Fibroblast of upper back skin (primary cell): ENCODE measurements at places on chromosomes 3 and 15.

- DNase-seq = no peak
Measured at GRCh38 chr3:149809699-149810098, 3.3 kb upstream of the RNF13 start.

DNA sequence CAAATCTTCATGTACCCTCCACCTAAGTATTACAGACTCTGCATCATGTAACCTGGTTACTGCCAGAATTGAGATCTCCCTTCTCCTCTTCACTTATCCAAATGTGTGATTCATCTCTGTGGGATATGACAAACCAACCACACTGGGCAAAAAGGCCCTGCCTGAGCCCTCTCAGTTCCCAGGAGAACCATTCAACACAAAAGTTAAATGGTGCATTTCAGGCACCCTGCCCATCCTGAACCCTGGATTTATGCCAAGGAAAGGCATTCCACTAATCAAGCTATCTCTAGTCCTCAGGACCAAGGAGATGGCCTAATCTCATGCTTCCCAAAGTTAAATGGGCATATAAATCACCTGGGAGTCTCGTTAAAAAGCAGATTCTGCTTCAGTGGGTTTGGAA, 108.5 kb downstream of the TNIK start:
- DNase-seq = peak; percentile 98

GRCh38 chr15:35986191-35986721, 440.3 kb upstream of the DPH6 start:
- peak; percentile 46 for DNase-seq

GRCh38 chr3:90253131-90253530, 1145.7 kb downstream of the EPHA3 start:
- DNase-seq = no peak

DNA sequence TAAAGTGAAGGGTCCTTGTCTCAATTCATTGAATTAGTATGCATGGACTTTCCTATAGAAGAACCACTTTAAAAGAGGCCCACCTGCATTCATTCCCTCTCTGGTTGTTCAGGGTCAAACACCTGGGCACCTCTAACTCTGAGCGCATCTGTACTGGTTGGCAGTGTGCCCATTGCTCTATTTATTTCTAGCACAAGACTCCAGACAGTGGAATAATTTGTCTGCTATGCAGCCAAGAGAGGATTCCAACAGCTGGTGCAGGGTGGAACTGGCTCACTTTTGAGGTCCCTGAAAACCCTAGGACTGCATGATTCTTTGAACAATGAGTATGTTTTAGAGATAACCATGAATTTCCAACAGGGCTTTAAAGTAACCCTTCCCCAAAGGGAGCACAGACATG, 57.9 kb downstream of the CCDC33 start:
- no peak for DNase-seq

DNA sequence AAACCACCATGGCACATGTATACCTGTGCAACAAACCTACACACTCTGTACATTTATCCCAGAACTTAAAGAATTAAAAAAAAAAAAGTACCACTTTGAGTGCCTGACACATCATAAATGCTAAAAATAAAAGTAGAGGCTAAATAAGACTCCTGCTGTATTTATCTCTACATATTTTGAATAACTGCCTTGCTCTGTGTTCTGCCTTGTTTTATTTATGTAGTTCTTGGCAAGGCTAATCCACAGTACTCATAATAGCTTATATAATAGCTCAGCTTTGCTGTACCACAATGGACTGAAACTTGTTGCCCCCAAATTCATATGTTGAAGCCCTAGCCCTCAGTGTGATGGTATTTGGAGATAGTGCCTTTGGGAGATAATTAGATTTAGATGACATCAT, 95.4 kb upstream of the ADAMTS9 start:
- DNase-seq = no peak

GRCh38 chr15:64426845-64427465, 33.4 kb upstream of the ZNF609 start:
- DNase-seq = peak; percentile 54

- no peak for DNase-seq
Measured at GRCh38 chr15:68416158-68416535, 15.8 kb downstream of the ITGA11 start.

- DNase-seq = no peak
Measured at GRCh38 chr3:169509359-169509758, 154.2 kb downstream of the MECOM start.

DNA sequence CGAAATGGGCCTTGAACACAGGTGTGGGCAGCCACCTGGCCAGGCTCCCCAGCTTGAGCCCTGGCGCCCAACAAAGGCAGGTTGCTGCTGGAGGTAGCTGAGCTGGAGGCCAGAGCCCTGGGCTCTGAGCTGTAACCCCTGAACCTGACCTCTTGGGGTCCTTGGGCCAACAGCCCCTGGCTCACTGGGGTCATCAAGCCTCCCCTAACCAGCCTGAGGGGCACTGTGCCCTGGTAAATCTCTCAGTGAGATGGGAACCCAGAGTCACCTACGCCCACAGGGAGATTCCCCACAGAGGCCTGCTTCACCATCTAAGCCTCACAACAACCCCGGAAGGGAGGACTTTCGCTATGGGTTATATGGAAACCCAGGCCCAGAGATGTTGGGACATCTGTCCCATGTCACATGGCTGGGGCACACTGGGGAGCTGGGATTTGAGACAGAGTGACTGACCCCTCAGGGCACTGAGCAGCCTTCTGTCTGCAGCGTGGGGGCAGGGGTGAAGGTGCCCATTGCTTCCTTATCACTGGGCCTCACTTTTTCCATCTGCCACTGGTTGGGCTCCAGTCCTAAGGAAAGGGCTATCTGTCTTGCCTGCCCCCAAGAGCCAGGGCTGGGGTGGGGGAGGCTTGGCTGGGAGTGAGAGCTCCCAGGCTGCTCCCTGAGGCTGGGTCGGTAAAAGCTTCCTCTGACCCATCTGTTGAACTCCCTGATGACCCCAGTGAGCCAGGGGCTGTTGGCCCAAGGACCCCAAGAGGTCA, 59.1 kb downstream of the IQSEC1 start:
- no peak for DNase-seq

GRCh38 chr3:43379343-43379742, 93.0 kb downstream of the SNRK start:
- DNase-seq = peak; percentile 74

DNA sequence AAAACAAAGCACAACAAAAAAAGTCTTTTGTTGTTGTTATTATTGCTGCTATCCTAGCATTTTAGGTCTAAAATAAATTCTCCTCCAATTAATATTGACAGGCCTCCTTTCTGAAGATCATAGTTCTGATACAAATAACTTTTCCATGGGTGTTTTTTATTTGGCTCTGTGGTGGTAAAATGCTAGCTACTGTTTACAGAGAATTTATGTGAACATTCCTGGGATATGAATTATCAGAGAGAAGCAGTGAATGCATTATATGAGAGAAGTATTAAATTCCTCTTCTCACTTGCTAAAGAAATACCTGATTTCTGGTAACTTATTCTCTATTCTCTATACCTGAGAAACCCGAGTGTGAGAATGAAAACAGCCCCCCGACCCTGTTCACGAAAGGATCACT, 57.5 kb upstream of the TMCO5A start:
- no peak for DNase-seq

GRCh38 chr3:100882571-100882984, 110.6 kb downstream of the ABI3BP start:
- peak; percentile 85 for DNase-seq

DNA sequence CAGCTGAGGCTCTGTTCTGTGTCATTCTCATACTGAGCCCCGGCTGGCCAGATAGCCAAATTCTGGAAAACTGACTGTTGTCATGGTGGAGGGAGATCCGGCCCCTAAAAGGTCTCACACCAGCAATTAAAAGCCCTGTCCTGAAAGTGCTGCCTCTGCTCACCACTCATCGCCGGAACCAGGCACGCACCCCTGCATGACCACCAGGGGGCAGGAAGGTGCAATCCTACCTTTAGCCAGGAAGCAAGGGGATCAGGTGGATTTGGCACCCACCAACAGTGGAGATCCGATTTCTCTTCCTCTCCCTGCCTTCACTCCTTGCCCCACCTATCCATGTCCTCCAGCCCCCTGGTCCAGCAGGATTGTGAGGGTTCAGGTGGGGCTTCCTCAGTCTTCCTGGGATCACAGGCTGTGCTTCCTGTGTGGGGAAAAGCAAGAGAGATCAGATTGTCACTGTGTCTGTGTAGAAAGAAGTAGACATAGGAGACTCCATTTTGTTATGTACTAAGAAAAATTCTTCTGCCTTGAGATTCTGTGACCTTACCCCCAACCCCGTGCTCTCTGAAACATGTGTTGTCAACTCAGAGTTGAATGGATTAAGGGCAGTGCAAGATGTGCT, 16.1 kb upstream of the CACNA2D2 start:
- peak; percentile 31 for DNase-seq

GRCh38 chr15:40949756-40950207, 3.5 kb upstream of the CHAC1 start:
- DNase-seq = no peak

- DNase-seq = no peak
Measured at GRCh38 chr3:64368257-64369020, 143.2 kb upstream of the PRICKLE2 start.

GRCh38 chr3:188584162-188584529, 430.2 kb downstream of the LPP start:
- peak; percentile 73 for DNase-seq

- peak; percentile 31 for DNase-seq
Measured at GRCh38 chr15:80606511-80607071, 88.5 kb upstream of the ABHD17C start.

- peak; percentile 41 for DNase-seq
Measured at GRCh38 chr15:55389264-55389607, 18.9 kb downstream of the CCPG1 start.

GRCh38 chr3:191889756-191890155, 428.8 kb downstream of the PYDC2 start:
- DNase-seq = peak; percentile 88

- no peak for DNase-seq
Measured at GRCh38 chr3:53939086-53939582, 47.5 kb upstream of the SELENOK start.

- DNase-seq = no peak
Measured at GRCh38 chr3:9986230-9986725, 363 bp downstream of the EMC3 start.

DNA sequence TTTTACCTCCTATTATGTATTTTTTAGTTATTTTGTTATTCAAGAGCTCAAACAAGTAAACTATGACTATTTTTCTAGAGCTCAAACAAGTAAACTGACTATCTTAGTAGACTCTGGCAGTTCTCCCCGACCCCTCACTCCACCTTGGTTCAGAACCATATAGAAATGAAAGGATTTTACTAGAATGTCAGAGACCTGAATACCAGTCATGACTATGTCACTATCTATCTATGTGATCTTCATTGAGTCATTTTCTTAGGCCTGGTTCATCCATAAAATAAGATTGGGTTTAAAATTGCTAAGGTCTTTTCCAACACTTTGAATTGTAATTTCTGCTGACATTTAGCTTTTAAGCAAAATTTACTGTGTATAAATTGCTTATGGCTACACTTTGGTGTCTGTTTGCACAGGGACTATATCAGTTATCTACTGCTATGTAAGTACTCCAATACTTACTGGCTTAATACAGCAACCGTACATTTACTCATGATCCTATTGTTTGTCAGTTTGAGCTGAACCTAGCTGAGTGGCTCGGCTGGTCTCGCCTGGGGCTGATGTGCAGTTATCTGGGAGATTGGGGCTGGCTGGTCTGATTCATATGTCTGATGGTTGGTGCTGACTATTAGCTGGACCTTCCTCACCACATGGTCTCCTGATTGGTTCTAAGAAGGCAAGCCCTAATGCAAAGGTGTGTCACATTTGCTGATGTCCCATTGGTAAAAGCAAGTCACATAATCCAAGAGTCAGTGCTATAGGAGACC, 37.0 kb downstream of the RASA2 start:
- no peak for DNase-seq

GRCh38 chr15:27137127-27137526, 166.1 kb downstream of the GABRG3 start:
- no peak for DNase-seq
